Esophagus squamous epithelium (tissue), 5 donors: ENCODE measurements at places on chromosomes 16 and 17. TPM values are rescaled to one million over a fixed set of nuclear protein-coding genes. Genes with fewer than 3 reads are reported as not detected.

DNA sequence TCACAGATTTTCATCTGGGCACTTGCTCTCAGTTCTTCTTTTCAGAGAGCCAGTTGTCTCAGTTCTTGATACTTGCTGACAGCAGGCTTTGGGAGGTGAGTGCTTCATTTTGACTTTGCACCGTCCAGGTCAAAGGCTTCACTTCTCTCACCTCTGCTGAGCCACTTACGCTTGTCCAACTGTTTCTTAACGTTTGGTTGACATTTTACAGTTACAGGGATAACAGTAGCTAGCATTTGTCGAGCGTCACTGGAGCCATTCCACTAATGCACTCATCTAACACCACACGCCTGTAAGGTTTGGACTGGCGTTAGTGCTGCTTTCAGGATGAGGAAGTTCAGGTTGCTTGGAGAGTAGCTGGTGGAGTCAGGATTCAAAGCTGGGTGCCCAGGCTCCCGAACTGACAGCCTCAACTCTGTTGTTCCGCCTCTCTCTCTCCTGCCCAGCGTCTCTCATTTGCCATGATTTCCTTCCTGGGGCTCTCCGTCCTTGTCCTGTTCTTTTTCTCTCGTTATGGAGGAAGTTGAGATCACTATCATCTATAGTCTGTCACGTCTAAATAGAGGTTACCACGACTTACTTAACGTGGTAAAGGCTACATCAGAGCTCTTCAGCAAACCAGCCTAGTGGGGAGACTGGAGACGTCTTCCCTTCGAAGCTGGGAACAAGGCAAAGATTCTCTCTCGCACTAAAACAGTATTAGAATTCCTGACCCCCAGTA, 220.8 kb downstream of the RPTOR start:
- DNase-seq = no peak

- no peak for DNase-seq
Observed at GRCh38 chr17:69672924-69673323, 258.4 kb downstream of the MAP2K6 start.

DNA sequence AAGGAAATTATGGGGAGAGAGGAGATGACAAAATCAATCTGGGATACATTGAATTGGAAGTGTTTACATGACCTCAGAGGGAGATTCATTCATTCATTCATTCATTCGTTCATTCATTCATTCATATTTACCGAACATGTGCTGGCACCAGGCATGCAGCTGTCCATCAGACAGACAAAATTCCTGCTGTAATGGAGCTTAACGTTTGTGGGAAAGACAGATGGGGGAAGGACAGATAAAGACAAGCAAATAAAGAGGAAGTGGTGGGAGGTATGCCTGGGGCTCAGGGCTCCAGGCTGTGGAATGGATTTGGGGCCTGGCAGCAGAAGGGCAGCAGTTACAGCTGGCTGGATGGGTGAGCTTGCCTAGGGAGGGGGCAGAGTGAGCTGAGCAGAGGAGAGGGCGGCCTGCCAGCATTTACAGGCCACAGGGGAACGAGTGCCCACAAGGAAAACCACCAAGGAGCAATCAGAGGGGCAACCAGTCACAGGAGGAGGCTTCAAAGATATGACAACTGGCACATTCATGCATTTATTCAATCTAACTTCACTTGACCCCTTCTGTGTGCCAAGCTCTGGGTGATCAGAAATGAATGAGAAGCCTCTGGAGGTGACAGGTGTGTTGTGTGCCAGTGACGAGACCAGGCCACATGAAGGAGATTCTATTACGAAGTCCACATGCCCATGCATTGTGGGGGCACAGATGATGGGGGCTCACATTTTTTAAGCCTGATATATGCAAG, 48.5 kb downstream of the ARHGAP27 start:
- no peak for DNase-seq

The SDR42E1 gene
- total RNA-seq = 15.3 TPM
